ENCODE measurements at places on chromosomes 13 and 19.

DNA sequence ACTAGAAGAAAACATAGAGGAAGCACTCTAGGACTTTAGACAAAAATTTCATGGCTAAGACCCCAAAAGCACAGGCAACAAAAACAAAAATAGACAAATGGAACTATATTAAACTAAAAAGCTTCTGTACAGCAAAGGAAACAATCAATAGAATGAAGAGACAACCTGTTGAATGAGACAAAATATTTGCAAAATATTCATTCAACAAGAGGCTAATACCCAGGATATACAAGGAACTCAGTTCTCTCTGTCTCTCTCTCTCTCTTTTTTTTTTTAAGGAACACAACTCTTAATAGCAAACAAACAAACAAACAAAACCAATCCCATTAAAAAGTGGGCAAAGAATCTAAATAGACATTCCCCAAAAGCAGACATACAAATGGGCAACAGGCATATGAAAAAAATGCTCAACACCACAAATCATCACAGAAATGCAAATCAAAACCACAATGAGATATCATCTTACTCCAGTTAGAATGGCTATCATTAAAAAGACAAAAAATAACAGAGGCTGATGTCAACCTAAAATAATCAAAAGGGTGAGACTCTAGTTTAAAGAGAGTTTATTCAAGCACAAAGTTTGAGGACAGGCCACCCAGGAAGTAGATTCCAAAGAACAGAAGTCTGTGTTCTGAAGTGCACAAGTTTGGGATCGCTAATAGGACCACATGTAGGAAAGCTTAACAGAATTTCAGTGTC is 27.1 kb upstream of the SLC7A9 start:
- no peak for DNase-seq

DNA sequence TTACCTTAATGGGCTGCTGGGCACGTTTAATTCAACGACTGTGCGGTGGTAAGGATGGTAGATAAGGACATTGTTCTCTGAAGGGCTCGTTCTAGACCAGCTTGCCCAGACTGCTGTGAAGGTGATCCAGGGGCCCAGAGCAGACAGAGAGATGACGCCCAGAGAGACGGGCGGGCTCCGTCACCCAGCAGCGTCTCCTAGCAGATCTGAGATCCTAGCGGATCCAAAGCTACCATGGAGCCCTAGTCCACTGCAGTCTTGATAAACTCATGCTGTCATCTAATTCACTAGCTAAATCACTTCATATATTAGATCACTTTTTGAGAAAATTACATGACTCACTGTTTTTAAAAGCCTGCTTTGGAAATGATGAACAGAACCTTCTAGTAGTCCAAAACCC is 21.5 kb downstream of the COL4A2 start:
- no peak for DNase-seq

DNA sequence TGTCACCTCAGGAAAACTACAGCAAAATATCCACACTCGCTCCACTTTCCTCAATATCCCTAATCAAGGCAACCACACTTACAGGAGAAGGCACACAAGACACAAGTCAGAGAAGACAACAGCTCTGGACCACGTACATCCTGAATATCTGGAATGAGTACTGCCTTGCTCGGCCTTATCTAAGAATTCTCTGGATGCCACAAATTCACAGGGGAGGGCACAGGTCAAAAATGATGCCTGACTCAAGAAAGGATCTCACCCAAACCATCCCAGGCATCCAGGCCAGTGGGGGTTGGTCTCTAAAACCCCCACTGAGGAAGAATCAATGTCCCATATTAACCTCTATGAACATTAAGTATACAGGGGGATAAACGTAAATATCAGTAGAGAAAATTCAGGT is 29.9 kb downstream of the ATP7B start:
- no peak for DNase-seq

DNA sequence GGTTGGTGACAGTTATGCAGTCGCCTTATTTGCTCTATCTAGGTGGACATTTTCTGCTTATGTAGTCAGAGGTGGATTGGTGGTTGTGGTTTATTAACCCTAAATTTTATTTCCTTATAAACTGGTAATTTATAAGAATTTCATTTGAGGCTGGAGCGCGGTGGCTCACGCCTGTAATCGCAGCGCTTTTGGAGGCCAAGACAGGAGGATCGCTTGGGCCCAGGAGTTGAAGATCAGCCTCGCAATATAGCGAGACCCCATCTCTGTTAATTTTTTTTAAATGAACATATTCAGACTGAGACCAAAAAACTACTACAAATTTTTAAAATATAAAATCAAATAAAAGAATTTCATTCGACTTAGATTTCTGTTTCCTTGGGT is 810 bp downstream of the ZNF627 start:
- no peak for DNase-seq

DNA sequence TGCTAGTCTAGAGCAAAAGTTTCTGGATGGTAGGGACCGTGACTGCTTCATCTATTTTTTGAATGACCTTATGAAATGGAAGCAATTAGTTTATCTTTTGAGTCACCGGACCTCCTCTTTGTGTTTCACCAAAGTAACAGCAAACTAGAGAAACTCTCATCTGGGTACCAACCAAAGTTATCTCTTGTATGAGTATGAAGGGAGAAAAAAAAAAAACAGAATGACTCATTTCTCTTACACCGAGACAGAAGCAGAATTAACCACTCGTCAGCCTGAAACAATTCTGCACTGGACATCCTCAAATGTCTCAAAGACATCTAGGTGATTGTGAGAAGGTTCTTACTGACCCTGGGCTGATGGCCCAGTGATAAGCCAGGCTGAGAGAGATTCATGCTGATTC is 18.3 kb downstream of the ZNF100 start:
- no peak for DNase-seq

DNA sequence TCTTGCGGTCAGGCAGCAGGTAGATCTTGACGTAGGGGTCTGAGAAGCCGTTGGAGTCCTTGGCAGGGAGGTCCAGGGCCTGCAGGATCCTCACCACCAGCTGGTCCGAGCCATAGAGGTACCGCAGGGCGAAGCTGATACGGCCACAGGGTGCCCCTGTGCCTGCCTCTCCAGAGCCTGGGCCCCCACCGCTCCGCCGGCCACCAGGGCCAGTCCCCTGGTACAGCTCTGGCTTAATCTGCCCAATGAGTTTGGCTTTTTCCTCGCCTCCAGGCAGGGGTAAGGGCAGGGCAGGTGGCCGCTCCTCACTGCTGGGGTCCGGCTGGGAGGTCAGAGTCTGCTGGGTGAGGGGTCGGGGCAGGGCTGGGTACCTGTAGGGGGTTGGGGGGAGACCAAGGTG is 9.9 kb downstream of the SYT3 start:
- no peak for DNase-seq

DNA sequence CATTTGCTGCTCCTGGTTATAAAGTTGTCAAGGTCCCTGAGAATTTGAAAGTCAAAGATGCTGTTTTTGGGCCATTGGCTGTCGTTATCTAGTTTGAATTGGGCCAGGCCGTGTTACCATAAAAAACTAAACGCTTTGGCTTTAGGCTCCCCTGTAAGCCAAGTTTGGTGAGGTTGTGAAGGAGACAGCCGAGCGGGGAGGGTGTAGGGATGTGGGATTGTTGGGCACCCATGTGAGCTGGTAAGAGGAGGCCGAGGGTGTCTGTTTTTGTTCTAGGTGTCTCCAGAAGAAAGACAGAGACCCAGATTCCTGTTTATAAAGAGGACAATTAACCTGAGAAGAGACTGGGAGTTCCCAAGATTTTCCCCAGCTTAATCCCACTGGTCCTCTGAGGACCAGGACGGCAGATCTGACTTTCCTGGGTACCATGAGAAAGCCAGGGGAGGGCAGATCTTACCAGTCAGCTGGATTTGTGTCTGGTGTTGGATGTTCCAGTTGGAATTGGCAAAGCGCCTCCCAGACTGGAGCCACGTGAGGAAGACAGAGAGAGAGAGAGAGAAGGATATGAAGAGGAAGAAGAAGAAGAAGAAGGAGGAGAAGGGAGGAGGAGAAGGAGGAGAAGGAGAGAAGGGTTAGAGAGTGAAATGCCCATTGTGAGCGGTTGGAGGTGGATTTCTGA is 25.1 kb downstream of the TMEM255B start:
- no peak for DNase-seq

DNA sequence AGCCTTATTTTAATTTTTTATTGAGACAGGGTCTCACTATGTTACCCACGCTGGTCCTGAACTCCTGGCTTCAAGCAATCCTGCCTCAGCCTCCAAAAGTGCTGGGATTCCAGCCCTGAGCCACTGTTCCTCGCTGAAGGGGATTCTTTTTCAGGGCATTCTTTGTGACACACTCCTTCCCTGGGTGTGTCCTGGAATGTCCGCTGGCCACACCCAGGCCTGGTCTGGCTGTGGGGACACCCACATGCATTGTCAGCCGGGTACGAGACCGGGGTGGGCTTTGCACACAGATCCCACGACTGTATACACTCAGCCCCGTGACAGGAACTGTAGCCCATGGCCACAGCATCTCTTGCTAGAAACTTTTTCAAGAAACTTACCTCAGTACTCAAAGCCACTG is 34.4 kb upstream of the GATAD2A start:
- DNase-seq, result no peak

- DNase-seq, result no peak
Measured at GRCh38 chr13:114022876-114023275, 49.0 kb upstream of the C13orf46 start.

DNA sequence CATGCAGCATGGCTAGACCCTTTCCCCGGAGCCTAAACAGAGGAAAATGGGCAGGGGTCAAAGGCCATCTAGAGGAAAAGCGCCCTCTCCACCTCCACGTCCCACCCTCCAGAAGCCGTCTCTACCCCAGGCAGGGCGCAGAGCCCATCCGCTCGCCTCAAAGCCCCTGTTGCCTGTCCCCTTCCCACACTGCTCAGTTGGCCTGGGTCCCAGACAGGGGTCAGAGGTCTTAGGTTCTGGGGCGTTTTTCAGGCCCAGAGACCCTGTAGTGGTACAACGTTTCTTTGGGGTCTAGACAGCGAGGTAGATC is 285 bp downstream of the TMEM143 start:
- DNase-seq, result no peak

GRCh38 chr19:4831304-4831978 is at the start of gene TICAM1:
Gene TICAM1, minus strand, starts transcription at chr19:4831712. Its CDS starts 13,335 bp downstream, at chr19:4818377.
- no peak for DNase-seq

GRCh38 chr13:19967621-19968020 is 9.1 kb downstream of the ZMYM2 start:
- no peak for DNase-seq

GRCh38 chr19:1363599-1363998 is 20.1 kb upstream of the NDUFS7 start:
- no peak for DNase-seq

GRCh38 chr13:109870696-109871370 is 84.5 kb upstream of the IRS2 start:
- DNase-seq, result no peak
